ENCODE measurements at places on chromosomes 4 and X. TPM values are rescaled to one million over a fixed set of nuclear protein-coding genes. Genes with fewer than 3 reads are reported as not detected.

The KLHL8 gene
- 36.8 TPM for total RNA-seq

The GPAT3 gene
- 4.4 TPM for total RNA-seq

DNA sequence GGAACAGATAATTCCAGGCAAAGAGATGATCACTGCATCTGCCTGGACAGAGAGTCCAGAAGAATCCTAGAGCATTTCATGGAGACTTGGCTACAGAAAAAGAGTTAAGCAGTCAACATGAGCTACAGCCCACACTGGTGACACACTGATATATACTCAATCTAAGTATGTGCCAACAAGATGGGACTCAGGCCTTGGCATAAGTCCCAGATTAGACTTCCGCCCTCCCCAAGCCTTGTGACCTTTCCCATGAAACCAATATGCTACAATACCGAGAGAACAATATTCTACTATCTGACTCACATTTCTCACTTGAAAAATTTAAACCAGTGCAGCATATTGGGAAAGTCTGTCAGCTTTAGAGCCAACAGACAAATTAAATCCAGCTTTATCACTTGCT, 65.7 kb upstream of the SLITRK2 start:
- no peaks in the 10 kb centered on the region for H3K27me3 ChIP-seq

GRCh38 chrX:41314204-41314603, 19.8 kb upstream of the DDX3X start:
- H3K4me1 ChIP-seq, result no peaks in the 10 kb centered on the region
- no peak for DNase-seq
- H3K27ac ChIP-seq, result no peak overlapping the region
- no peak overlapping the region for H3K4me3 ChIP-seq
- H3K36me3 ChIP-seq, result no peaks in the 10 kb centered on the region

DNA sequence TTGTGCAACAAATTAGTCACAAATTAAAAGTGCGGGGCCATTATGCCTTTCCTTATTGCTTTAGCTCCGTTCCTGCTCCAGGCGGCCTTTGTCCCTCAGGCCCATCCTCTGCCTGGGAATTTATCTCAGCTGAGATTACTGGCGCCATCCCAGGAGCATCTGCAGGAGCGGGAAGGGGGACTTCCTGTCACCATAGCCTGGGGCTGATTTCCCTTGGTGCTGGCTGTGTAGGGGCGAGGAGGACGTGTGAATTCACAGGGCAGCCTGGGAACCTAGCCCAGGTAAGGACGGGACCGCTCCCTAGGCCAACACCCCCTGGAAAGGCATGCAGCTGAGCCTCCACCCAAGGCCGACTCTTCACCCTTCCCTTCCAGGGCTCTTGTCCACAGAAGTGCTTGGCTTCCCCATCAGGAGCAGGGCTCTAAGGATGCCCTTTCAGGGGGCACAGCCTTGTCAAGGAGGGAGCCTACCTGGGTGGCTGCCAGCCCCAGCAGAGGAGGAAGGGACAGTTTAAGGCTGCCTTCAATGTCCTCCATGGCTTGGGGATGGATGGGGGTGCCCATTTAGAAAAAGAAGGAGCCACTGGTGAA, 72.6 kb upstream of the NKX1-1 start:
- no peaks in the 10 kb centered on the region for H3K27me3 ChIP-seq
- DNase-seq, result no peak
- H3K36me3 ChIP-seq, result no peaks in the 10 kb centered on the region
- no peaks in the 10 kb centered on the region for H3K4me1 ChIP-seq
- H3K27ac ChIP-seq, result no peak overlapping the region
- no peak overlapping the region for H3K4me3 ChIP-seq

The CXCL5 gene
- 0.40 TPM for total RNA-seq

DNA sequence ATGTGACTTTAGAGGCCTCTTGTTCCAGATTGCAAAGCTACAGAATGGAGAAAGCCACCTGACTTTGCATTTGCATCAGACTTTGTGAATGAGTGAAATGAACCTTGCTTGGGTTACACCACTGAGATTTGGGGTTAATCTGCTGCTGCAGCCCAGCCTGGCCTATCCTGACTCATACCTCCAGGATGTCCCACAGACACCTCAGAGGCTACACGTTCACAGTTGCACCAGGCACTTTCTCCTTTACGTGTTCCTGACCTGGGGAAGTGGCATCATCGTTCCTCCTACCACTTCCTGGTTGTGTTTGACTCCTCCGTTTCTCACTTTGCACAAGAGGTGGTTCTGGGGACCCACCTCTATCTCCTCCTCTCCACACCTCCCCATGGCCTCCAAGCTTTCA, 9.2 kb upstream of the SORCS2 start:
- H3K4me1 ChIP-seq, result no peaks in the 10 kb centered on the region
- no peak for DNase-seq
- no peak overlapping the region for H3K4me3 ChIP-seq
- no peak overlapping the region for H3K27ac ChIP-seq

The CYSLTR1 gene
- total RNA-seq, result 20.2 TPM
